ENCODE measurements at places on chromosomes 11 and 22.
A peak's percentile ranks its signal among the peaks of the same experiment; 100 is the strongest.

DNA sequence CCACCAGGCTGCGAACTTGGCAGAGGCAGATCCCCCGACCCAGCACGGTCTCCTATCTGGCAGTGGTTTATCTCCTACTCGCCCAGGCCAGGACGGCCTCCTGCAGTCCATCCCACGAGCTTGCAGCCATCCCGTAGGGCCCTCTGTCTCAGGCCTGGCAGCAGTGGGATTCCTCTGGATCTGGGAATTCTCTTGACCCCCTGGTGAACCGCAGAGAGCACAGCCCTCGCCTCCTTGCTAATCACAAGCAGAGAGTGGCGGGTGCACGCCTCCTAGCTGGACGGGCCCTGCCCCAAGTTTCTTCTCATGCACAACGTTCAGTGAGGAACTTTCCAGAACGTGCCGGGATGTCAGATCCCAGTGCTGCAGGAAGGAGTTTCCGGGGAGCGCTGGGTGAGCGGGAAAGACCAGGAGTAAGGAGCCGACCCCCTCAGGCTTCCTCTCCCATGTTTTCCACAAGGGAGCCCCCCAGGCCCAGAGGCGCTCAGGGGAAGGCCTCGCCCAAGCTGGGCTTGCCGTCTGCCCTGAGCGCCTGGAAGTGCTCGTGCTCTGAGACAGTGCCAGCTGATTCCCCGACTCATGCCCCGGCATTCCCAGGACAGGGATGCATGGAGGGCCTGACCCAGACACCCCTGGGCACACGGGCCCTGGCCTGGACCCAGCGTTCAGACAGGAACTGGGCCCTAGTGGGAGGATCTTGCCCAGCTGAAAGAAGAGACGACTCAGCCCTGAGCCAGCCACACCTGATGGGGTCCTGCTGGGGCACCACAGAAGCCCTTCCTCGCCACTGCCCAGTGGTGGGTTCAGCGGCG lies 24.6 kb downstream of the IGF2 start:
- DNase-seq = no peak

- no peak for DNase-seq
Observed at GRCh38 chr11:7775689-7776088, 21.1 kb downstream of the OR5P2 start.

- no peak for DNase-seq
Observed at GRCh38 chr22:26697151-26697550, 39.8 kb downstream of the MIAT start.

DNA sequence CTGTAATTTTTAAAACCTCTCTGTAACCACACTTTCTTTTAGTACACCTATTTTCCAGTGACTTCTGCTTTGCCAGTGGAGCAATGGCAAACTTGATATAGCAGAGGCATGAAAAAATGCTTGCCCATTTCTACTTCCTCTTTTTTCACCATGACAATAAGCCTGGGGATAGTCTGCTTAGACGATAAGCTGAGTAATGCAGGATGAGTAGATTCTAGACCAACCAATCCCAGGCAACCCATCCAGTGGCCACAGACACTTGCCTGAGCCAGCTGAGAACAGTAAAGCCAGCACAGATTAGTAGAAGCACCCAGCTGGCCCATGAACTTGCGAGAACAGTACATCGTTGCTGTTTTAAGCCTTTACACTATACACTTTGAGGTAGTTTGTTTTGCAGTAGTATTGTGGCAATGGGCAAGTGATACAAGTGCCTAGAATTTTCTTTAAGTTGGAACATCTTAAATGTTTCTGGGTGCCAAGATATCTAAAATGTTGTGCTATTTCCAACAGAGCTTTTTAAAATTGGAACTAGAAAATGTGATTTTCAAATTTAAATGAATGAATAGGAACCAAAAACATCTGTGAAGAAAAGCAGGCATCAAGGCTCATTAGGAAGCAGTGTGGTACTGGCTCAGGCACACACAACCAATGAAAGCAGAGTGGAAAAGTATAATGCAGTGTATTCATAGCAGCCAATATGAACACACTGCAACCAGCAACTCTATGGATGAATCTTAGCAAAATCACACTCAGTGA lies 37.7 kb downstream of the DDI1 start:
- DNase-seq = no peak

- no peak for DNase-seq
Observed at GRCh38 chr11:65563601-65564000, 5.4 kb upstream of the LTBP3 start.

DNA sequence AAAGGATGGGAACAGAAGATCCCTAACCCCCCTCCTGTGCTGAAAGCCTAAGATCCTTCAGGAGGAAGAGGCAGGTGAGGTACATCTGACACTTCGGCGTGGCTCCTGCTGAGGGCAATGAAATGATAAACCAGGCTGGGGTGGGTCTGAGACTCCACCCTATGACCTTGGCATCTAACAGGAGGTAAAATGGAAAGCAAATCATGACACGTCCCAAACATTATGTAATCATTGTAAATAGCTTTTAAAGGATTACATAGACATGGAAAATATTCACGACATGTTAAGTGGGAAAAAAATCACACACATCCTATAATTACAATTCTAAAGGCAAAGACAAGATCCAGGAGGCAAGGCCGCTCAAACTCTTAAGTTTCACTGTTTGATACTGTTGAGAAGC lies 70.5 kb downstream of the LINC01488 start:
- DNase-seq = no peak

GRCh38 chr11:121082670-121083069 lies 18.4 kb upstream of the TECTA start:
- DNase-seq = no peak

DNA sequence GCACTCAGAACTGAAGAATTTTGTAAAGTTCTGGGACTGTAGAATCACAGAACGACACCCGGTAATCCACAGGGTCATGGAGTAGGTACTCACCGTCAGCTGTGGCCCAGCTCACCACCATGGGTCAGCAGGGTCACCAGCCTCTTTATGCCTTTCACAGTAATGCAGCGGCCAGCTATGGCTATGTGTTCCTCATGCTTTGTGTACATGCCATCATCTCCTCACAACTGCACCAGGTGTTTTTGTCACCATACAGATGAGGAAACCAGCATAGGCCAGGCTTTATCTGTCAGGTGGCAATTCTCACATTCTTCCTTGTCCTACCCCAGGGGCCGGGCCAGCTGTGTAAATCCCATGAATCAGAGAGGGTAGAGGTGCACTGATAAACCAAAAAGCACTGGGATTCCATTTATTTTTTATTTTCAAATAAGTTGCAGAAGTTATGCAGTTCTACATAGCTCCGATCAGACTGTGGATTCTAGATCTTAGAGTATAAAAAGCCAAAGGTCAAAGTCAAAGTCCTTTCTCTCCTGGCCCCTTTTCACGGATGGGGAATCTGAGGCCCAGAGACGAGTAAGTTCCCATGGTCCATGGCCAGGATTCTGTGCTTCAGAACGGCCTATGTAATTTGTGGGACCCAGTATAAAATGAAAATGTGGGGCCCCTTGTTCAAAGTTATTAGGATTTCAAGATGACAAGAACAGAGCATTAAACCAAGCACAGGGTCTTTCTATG lies 17.5 kb downstream of the TSKU start:
- DNase-seq = no peak

DNA sequence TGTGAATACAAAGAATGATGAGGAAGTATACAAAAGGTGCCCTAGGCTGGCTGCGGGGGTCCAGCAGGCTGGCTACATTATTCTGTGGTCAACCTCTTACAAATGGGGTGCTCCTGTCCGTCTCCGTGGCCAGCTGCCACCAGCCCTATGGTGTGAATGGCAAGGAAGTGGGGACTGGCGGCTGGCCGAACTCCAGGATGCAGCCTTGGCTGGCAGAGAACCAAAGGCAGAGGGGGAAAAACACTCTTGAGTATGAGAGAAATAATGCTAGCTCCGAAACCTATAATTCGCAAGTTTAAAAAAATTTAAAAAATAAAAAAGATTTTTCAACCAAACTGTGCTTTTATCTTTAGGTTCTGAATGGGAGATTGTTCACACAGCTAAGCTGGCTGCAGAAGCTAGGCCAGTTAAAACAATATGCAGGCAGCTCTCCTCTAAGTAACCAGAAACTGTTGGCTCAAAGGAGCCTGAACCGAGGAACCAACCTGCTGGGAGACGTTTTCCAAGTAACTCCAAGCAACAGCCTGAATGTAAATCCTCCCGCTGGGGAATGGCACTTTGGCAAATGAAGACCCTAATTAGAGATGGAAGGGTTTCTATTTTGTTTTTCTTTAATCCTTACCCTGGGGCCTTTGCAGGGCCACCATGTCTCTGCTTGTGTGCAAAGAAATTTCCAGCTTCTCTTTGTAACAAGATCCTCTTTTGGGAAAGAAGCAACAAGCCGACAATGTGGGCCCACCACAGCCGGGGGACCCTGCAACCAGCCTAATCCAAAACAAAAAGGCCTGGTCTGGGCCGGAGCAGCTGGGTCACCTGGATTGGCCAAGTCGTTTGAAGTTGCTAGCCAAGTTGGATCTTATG lies 50.2 kb downstream of the C22orf31 start:
- no peak for DNase-seq

DNA sequence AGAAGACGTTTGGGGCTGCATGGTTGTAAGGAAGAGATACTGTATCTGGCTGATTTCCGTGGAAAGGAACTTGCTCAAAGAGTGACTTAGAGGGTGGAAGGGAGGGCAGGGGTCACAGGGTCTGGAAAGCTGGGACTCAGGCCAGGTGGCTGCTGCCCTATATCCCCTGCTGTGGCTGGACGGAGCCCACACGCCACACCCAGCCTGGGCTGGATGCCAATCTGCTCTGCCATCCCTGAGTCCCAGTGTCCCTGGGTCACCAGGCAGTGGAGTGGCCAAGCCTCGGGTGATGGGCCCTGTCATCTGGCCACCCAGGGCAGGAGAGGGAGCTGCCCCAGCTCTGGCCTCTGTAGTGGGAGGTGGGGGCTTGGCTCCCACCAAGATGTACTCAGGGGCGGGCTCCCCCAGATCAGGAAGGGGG lies 26.5 kb upstream of the KRTAP5-7 start:
- no peak for DNase-seq

DNA sequence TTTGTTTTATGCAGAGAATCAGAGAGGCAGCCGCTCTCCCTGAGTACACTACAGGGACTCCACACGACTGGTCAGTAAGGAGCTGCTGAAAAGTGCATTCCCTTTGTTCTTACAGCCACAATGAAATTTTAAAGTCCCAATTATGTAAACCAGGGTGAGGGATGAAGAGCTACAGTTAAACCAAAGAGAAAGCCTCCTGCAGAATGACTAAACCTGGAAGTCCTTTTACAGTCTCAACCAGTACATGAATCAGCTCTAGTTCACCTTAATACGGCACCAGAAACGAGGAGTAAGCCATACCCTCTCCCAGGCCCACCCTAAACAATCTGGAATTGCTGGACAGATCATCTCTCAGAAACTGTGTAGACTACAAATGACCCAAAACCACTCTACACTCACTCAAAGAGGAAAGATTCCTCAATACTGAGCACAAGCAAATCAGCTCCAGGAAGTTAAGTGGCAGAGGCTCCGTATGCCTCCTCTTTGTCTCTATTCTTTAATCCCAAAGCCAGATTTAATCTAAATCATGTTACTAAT lies 113.1 kb downstream of the RBFOX2 start:
- no peak for DNase-seq

GRCh38 chr11:123939317-123939716 lies at the start of gene OR4D5:
Gene OR4D5 (plus strand): TSS chr11:123939617. CDS start chr11:123939617, 0 bp downstream.
- DNase-seq = no peak

- DNase-seq = no peak
Observed at GRCh38 chr22:38734421-38735100, 21.2 kb downstream of the SUN2 start.

- DNase-seq = no peak
Observed at GRCh38 chr11:112637076-112637475, 324.1 kb upstream of the NCAM1 start.

GRCh38 chr11:123357990-123358827 lies 71.9 kb upstream of the GRAMD1B start:
- peak; percentile 56 for DNase-seq

DNA sequence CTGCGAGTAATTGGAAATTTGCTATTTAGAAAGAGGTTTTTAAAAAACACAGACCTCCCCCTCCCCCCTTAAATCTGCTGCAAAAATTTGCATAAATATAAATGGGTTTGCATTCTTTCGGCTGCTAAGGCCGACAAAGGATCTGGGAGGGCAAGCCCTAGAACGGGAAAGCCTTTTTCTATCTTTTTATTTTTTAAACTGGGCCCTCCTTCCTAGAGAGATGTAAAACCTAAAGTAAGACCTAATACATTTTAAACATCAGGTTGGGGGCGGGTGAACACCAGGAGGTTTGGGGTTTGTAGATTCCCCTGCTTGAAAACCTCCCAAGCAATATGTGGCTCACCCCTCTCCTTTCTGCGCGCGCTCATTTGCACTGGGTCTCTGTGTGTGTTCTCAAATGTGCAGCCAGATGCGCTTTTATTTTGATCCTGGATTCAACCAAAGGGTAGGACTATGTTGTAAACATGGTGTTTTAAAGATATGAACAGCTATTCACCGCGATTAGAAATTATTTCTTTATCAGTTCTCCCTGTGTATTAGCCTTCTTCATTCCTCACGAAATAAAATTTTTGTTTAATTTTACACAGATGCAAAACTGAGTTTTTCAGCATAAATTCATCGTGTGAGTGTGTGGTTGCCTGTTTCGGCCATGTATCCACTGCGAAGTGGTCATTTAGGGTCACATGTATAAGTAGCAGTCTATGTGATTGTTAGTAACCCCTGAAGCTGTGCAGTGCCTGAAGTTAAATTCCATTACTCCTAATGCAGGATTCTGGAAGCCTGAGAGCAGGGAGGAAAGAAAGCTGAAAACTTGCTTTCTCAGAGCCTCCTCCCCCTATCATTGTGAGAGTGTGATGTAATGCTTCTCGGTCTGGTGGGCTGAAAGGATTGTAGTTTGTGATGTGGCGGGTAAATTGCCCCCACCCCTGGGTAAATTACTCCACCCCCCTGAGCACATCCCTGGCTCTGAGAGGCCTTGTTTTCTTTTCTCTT lies 988 bp downstream of the TNRC6B start:
- peak; percentile 56 for DNase-seq

DNA sequence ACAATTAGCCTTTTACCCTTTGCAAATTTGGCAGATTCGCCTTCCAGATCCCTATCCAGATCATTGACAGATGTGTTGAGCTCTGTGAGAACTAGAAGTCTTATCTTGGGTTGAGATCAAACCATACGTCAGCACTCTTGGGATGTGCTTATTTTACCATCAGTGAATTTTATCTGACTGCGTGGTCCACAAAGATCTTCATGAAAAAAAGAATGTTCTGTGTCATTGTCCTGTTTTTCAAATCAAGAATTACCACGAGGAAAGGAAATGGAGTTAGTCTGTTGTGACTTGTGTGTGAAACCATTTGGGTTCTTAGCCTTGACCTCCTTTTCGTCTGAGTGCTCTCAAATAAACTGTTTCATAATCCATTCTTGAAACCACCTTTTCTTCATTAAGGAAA lies 86.2 kb upstream of the SORL1-AS1 start:
- no peak for DNase-seq

- DNase-seq = no peak
Observed at GRCh38 chr22:29726512-29727130, 6.8 kb downstream of the CABP7 start.

GRCh38 chr11:7383406-7383805 lies 101.9 kb upstream of the OLFML1 start:
- no peak for DNase-seq
